Peyer's patch (tissue), 4 donors: ENCODE measurements at places on chromosomes 16 and 17.

DNA sequence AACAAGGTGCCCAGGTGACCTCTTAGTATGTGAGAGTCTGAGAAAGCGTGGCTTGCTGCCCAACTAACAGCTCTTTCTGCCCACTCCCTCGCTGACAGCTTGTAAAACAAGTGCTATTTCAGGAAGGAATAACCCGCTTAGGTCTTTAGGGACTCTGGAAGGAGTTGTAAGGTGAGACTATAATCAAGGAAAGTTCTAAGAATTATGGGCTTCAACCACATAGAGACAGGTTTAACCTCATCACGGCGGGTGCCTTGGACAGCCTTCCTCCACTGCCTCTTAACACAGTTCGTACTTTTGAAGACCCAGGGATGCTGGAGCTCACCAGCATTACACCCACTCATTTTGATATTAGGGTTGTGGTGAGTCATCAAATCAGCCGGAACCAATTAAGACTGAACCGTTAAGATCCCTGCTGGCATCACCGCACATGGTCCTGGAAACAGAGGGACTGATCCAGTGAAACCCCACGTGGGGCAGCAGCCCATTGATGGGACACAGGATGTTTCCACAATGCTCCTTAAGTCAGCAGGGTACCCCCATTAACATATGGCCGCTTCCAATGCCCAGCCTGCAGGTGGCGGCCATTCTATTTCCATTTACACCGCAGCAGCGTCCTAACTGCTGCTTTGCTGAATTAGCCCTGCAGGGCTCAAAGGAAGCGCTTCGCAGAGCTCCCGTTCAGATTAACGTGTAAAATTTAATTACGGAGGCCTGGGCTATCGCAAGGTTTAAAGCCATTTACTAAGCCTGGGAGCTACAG is 176.6 kb upstream of the SDK2 start:
- DNase-seq: no peak

DNA sequence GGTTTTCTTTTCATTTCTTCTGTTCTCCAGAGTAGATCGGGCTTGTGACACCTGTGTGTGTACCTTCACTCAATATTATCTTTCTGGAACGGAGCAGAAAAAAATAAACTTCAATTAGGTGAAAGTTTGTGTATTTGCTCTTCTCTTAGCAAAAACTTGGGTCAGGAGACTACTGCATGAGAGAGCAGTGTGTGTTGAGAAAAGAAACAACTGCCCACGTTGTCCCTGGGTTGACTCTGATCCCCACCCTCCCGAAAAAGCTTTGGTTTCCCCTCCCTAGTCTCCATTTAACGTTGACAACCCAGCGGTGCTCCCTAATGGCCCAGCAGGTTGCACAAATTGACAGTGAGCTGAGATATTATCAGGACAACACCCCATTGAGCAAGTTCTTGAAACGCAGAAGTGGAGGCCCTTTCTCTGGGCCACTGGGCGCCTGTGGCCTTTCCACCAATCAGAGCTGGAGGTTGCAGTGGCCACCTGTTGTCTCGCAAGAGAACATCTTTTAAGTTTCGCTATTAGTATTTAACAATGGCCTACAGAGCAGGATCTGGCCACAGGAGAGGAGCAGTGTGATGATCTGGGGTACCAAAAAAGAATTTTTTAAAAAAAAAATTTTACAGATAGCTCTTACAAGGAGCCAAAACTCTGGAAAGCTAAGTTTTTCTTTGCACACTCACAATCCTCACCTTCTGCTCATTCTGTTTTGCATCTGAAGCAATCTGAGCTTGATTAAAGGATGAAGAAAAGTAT is 1.5 kb upstream of the TOX3 start:
- no peak for DNase-seq

DNA sequence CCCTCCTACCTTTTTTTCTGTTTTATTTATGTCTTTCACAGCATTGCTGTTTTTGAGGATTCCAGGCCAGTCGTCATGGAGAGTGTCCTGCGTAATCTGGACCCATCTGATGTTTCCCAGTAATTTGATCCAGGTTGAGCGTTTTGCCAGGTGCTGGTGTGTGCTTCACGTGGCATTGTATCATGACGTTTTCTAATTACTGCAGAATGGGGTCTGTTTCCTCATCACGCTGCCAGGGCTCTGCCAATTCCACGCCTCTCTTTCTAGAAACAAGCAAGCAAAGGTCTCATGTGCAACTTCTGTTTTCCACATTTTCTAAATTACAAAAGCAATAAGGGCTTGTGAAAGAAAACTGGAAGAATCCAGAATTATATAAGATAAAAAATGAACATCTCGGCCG is 28.3 kb upstream of the BHLHA9 start:
- DNase-seq: no peak

DNA sequence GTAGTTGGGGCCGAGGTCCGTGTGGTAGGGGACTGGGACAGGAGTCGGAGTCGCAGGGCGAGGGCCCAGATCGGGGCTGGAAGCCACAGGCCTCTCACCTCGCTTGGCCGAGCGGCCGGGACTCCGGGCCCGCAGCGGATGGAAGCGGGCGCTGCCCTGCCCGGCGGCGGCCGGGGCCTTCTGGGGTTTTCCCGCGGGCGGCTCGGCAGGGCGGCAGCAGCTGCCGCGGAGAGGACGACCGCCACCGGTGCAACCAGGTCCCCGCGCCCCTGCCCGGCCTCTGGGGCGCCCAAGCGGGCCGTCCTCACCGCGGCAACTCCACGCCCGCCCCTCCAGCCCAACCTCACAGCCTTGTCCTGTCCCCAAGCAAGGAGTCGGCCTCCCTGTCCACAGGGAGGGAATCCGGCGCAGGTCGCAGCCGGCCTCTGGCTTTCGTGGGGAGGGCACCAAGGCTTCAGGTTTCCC is 15.6 kb upstream of the UTP6 start:
- DNase-seq: no peak

- DNase-seq: no peak
Observed at GRCh38 chr16:87438611-87438985, 46.5 kb downstream of the MAP1LC3B start.

DNA sequence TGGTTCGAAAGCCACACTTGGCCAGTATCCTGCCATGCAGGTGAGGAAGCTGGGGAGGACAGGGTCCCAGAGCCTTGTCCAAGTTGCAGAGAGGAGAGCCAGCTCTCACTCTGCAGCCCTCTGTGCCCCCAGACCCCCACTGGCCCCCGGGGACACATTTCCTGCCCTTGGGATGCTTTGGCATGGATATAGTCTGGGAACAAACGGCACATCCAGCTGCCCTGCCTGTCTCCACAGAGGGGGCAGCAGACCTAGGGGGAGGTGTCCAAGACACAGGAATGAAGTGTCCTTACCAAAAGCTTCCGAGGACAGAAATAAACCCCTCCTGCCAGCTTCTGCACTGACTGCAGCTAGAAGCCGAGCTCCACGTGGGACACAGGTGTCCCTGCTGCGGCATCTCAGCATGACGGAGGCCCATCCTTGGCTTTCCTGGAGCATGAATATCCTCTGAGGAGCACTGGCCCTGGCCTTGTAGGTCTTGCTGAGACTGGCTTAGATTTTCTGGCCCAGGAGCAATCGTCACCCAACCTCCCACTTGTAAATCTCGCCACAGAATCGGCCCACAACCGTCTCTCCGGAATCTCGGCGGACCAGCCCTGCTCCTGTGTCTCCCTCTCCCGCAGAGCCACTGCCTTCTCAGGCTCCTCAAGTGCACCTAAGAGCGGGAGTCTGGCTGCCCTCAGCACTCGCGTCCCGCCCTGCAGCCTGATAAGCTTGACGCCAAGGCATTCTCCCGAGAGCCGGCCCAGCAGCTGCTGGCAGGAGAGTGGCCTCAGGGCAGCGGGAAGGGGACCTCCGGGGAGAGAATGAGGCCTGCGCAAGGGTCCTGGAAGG is 1.1 kb upstream of the CAPN15 start:
- DNase-seq: no peak
